ENCODE measurements at places on chromosomes 1 and 21.

DNA sequence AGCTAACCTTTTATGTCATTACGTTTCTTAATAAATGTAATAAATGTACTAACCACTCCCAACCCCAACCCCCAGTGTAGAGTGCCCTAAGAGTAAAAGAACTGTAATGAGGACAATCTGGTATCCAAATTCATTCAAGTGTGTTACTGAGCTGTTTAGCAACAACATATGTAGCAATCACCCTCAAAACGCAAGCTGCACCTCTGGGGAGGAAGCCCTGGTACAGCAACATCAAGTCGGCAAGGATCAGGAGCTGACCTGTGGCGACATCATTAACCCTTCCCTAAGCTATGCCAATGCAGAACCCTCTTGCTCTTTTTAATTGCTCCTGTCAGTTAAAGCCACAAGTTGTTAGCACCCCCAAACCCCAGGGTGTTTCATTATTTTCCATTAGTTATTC, 47.1 kb downstream of the STX6 start:
- no peak for DNase-seq

GRCh38 chr21:25983745-25984144, 186.8 kb downstream of the APP start:
- DNase-seq: no peak

DNA sequence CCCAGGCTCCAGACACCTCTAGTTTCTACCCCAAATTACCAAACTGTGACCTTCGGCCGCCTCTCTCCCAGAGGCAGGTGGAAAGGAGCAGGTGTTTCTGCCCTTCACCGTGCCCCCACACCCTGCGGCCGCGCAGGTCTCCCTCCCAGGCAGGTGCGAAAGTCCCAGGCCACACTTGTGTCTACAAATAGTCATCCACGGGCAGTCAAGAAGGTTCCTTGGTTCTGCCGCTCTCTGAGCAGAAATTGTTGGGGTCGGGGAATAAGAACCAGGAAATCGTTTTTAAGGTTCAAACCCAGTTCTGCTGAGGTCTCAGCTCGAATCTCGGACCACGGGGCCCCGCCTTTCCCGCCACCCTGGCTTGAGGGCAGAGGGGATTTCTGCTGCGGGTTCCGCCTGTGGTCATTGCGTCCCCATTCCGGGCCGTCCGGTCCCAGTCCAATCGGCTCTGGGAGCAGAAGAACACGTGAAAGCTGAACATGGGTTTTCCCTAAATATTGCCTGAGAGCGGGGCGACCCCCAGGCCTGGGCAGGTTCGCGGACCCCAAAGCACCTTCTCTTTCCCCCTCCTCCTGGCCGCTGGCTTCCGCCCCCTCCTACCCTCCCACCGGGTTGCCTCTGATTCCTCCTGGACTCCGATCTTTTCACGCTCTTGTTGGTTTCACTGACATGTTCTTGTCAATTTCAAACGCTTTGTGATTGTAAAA, 1.2 kb upstream of the ATF3 start:
- DNase-seq: peak; percentile 53

DNA sequence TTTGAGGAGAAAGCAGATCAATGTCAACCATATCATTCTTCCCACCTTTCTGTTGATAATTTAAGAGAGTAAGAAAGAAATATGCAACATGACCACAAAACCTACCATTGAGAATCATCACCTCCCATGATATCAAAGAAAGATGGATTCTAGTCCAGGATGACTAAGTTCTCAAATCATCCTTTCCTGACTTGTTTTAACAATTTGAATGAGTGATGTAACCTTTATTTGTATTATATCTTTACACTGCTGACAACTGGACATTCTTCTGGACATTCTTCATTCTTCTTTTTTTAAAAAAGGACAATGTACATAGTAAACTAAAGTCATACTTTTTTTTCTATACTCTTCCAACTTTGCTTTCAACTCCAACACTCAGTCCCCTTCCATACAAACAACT, 9.5 kb downstream of the PSMB4 start:
- DNase-seq: no peak

- DNase-seq: no peak
These were observed 221.8 kb upstream of the HOOK1 start for GRCh38 chr1:59592924-59593323.

- DNase-seq: no peak
These were observed 814 bp downstream of the A3GALT2 start for GRCh38 chr1:33319949-33320618.

DNA sequence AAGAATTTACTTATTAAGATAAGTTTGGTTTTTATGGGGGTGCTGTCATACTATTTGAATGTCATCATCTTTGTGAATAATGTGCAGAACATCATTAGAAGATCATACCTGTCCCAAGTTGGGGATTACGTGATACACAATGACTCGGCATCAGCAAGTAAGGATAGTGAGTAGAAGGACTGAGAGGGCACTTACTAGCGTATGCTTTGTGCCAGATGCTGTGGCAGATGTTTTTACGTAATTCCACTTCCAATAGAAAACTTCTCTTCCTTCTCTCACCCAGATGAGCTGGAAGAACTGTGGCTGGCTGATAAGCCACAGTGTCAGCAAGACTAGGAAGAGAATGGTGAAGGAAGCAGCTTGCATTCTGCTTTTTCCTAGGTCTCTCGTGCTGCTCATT, 28.1 kb upstream of the TGFB2 start:
- DNase-seq: no peak

- DNase-seq: peak; percentile 26
These were observed 481 bp downstream of the TAL1 start for GRCh38 chr1:47231301-47232186.

GRCh38 chr1:19650416-19651140, 6.5 kb downstream of the NBL1 start:
- DNase-seq: no peak

DNA sequence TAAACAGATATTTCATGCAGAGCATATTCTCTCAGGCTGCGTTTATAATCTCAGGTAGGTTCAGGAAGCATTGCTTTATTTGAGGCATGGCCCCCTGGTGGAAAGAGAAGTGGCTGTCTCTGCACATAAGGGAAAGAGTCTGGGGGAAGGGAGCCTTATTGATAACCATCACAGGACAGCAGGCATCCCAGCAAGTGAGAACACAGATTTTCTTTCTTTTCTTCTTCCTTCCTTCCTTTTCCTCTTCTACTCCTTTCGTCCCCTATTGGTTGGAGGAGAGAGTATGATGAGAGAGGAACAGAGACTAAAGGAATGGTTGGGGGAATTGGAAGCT, 21.9 kb downstream of the TSNAX start:
- peak; percentile 24 for DNase-seq

DNA sequence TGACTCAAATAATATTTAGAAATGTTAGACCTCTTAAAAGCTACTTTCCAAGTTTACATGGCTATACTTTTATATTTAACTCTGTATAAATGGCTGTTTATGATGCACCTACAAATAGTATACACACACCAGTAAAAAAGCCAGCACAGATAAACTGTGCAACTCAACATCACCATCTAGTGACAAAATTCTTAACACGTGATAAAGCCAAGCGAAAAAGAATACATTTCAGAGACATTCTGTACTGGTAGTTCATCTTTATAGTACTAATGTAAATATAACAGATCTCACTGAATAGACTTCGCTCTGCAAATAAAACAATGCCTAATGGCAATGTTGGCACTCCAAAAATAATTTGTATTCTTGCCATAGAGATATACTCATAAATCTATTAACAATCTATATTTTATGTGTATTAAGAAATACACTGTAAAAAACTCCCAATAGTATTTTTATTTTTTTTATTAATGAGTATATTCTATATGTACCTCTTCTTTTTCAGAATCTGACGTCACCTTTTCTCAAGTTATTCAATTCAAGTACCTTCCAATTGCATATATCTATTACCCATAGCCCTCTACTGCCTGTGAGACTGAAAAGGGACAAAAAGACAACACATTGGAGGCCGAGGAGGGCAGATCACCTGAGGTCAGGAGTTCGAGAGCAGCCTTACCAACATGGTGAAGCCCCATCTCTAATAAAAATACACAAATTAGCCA, 100.2 kb downstream of the DPYD start:
- DNase-seq: peak; percentile 12

- no peak for DNase-seq
These were observed 77.0 kb upstream of the MACF1 start for GRCh38 chr1:39127513-39127912.

GRCh38 chr1:236516929-236517704, 6.7 kb upstream of the LGALS8 start:
- DNase-seq: peak; percentile 32

DNA sequence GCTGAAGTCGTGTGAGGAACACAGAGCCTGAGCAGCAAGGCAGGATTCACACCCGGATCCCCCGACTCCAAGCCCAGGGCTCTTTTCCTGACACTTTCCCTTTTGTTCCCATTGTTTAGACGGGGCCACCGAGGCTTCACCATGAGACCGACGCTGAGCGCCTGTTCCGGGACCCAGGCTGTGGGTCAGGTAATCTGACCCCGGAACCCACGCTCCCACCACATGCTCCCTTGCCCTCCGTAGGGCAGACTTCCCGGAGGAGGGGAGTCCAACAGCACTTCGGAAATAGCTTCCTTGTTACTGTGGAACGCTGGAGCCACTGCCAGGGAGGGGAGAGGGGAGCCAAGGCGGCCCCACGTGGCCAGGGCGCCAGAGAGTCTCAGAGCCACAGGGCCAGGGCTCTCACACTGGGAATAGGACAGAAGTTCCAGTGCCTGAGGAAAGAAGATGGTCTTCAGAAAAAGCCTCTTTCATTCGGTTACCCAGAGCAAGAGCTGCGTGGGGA, 18.4 kb downstream of the RUNX3 start:
- no peak for DNase-seq

DNA sequence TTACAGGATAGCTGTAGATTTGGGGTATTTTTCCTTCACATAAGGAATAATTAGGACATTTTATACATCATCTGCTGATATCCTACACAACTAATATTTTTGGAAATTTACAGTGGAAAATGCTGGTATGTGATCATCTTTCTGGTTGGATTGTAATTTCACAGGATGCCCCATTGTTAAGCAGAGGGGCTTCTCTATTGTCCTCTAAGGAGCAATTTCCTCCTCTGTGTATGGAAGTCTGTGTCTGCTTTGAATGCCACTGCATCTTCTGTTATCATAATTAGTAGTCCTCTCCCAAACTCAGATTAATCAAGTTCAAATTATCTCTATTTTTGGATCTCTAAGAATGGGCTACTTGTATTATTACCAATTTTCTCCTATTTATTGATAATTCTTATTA, 988.1 kb upstream of the B3GALT2 start:
- DNase-seq: no peak

GRCh38 chr1:1748686-1749321, 24.6 kb upstream of the CDK11A start:
- DNase-seq: no peak

DNA sequence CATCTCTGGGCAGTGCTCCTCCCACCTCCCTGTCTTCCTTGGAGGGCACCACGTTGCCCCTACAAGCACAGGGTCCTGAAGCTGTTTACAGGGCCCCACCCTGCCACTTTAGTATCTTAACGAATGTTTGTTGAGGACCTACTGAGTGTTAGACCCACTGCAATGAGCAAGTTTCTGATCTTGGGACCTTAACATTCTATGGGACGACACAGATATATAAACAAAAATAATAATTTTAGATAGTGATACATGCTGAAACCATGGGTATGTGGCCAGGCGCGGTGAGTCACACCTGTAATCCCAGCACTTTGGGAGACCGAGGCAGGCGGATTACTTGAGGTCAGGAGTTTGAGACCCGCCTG, 10.1 kb downstream of the ENTREP3 start:
- DNase-seq: no peak

- no peak for DNase-seq
These were observed 144.2 kb downstream of the VAV3 start for GRCh38 chr1:107820801-107821200.

DNA sequence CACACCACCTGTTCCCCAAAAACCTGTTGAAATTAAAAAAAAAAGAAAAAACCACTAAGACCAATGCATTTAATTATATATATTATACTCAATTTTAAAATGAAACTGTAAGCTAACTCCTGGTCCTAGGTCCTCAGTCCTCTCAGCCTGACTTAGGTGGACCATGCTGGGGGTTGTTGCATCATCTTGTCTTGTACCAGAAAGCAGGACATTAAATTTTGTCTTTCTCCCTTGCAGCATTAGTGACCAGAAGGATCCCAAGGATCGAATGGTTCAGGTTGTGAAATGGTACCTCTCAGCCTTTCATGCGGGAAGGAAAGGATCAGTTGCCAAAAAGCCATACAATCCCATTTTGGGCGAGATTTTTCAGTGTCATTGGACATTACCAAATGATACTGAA, 97.6 kb downstream of the NRDC start:
- no peak for DNase-seq

DNA sequence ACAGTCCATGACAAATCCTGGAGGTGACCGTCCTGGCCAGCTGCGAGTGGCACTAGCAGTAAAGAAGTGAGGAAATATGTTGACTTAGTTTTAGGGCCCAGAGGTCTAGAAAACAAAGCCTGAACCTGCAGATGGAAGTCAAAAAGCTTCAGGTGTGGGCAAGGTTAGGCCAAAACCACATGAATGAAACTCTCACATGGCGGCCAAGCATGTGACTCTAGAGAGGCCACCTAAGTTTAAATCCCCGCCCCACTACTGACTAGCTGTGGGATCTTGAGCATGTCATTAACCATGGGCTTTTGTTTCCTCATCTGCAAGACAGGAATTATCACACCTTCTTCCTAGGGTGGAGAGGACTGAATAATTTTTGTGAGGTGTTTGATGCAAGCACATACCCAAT, 148.2 kb upstream of the DAB1 start:
- DNase-seq: no peak

- no peak for DNase-seq
These were observed 1.5 kb upstream of the HNRNPU start for GRCh38 chr1:244865820-244866219.

DNA sequence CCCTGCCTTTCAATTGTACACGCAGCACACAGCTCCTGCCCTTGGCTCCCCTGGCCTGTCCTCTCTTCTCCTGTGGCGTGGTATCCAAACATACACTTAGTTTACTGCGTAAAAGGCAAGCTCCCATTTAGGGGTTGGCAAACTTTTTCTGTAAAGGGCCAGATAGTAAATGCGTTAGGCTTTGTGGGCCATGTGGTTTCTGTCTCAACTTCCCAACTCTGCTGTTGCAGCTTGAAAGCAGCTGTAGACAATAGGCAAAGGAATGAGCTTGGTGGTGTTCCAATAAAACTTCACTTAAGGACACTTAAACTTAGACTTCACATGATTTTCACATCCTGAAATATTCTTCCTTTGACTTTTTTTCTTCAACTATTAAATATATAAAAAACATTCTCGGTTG, 63.3 kb downstream of the RHOU start:
- no peak for DNase-seq

Data from immature natural killer cell (primary cell).